BJ (cell line): ENCODE measurements at places on chromosomes 3 and 15. TPM values are rescaled to one million over a fixed set of nuclear protein-coding genes. Genes with fewer than 3 reads are reported as not detected.

STIMATE gene
- polyA plus RNA-seq = 11.6 and 13.5 TPM in 2 replicates

LEKR1 gene
- polyA plus RNA-seq = 0.12 and 0.53 TPM in 2 replicates

PGBD4 gene
- polyA plus RNA-seq = 0.77 and 1.3 TPM in 2 replicates

PLA2G4E gene
- not detected in 2 replicates for polyA plus RNA-seq

SLC24A5 gene
- polyA plus RNA-seq = not detected in 2 replicates

GOLGA6D gene
- polyA plus RNA-seq = not detected in 2 replicates

CAMP gene
- not detected in 2 replicates for polyA plus RNA-seq

TOPBP1 gene
- polyA plus RNA-seq = 18.9 and 22.1 TPM in 2 replicates
